ENCODE measurements at places on chromosomes 13 and 19.

DNA sequence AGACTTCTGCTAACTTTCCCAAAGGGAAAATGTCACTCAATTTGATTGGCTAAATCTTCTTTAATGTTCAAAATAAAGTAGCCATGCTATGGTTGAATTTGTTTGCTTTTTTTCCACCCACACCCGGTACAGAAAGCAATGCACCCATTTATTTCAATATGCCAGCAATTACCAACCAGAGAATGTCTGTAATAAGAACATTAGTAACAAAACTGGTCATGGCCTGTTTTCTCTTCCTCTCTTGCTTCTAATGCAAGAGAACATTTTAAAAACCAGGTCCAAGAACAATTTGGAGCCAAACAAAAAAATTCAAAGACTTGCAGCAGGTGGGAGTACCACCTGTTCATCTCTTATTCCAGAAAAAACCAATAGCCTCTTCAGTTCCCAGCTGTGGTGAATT is 1108.8 kb upstream of the PCDH20 start:
- no peak for DNase-seq

- no peak for DNase-seq
These were observed 862.9 kb downstream of the UQCRFS1 start for GRCh38 chr19:28350037-28350436.

DNA sequence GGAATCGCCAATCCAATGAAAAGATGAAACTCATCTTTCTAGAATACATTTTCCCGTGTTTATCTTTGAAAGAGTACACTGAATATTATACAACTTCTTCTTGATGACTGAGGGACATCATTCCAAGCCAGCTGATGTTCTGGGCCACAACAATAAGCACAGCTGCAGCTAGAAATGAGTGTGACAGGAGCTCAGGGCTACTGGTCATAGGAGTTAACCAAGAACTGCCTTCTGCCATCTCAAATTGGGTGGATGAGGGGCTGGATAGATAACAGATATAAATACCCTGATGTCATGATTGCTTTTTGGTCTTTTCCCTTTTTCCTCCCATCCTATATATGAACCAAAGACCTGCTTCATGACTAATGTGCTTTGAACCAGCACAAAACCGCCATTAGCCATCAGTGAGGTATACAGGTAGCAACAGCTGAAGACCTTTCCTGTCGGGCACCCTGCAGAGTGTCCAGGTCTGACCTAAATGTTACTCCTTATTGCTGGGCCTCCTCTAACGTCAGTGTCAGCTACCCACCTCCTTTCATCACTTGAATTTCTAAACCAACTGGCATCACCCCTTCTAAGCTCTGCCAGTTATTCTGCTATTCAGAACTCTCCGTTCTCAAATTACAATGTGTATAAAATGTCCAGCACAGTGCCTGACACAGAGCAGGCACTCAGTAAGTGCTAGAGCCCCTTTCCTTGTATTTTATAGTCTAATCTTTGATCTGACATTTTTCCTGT is 178.2 kb downstream of the ENOX1 start:
- no peak for DNase-seq

- DNase-seq, result no peak
These were observed 19.9 kb upstream of the TINCR start for GRCh38 chr19:5587661-5588060.

DNA sequence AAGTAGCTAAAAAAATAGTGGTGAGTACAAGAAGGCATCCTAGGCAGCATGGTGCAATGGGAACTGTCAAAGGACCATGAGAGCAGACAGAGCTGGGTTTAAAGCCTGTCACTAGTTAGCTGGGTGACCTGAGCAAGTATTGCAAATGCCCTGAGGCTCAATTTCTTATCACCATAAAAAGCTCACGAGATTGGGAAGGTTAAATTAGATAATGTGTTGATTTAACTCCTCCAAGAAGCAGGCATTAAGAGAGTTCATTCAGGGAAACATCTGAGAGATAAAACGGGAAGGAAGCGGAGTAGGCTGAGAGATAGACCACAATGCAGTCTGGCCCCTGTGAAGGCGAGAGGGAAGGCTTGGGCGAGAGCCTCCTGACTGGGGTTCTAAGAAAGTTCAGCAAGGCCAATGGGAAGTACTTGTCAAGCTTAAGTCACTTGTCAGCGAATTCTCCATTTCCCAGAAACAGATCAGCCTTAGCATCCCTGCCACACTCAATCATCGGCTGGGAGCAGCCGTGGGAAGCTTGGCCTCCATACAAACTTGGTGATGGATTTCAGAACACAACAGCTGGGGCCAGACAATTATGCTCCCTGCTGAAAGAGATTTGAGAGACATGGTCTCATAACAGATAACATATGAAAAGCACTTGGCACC is 105.5 kb downstream of the POU4F1 start:
- no peak for DNase-seq

- no peak for DNase-seq
These were observed 52.4 kb downstream of the LATS2 start for GRCh38 chr13:21009036-21009435.

DNA sequence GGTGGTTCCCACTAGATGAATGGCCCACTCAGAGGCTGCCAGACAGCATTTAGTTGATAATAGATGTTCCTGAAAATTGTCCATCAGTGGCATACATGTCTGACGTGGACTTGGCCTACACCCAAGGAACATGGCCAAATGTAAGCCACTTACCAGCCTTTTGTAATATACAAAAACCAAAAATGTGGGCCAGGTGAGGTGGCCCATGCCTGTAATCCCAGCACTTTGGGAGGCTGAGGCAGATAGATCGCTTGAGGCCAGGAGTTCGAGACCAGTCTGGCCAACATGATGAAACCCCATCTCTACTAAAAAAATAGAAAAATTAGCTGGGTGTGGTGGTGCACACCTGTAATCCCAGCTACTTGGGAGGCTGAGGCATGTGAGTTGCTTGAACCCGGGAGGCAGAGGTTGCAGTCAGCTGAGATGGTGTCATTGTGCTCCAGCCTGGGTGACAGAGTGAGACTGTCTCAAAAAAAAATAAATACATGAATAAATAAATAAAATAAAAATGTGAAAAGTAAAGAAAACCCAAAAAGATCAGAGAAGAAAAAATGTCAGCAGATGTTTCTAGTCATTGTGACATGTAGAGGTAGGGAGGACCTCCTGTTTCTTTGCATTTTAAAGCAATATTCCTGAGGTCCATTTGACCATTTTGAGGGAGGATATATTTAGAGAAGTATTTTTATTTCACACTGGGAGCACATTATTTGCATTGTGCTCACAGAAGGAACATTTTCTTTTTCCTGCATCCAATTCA is 7.1 kb upstream of the WTIP start:
- DNase-seq, result no peak

GRCh38 chr13:51770681-51771417 is 33.1 kb downstream of the DHRS12 start:
- no peak for DNase-seq

DNA sequence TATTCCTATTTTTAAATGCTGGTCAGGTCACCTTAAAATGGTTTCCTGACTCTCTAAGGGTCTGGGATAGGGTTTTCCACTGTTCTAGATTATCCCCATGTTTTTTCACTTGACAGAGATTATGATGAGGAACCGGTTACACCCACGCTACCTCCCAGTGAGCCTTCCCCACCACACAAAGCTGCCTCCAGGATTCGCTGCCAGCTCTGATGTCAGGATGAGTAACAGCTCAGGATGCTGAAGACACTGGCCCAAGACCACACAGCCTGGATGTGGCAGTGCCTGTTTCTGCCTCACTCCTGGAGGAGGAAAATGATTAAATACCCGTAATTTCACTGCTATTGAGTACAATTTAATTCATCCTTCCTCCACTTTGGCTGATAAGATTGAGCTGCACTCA is 22.9 kb downstream of the ZNF114 start:
- DNase-seq, result no peak

- DNase-seq, result no peak
These were observed 14.9 kb upstream of the RELB start for GRCh38 chr19:44986389-44986788.

GRCh38 chr19:33261511-33262189 is 36.0 kb upstream of the SLC7A10 start:
- no peak for DNase-seq

DNA sequence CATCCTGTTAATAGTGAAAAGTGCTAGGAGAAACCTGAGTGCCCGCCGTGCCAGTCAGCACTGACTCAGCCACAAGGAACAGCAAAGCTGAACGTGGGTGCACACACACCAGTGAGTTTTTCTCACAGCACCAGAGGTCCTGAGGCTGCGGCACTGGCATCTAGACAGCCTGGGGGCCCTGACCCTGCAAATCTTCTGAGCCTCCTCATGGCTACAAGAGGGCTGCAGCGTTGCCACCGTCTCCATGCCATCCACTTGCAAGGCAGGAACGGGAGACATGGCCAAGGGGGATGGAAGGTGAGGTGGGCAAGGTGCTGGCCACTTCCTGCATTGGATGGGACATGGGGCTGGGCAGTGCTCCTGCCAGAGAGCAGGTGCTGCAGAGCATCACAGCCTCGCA is 211.2 kb upstream of the SOX1 start:
- DNase-seq, result no peak

- no peak for DNase-seq
These were observed 27.4 kb upstream of the SPACA7 start for GRCh38 chr13:112348642-112349345.

- DNase-seq, result no peak
These were observed 393.6 kb downstream of the TDRD3 start for GRCh38 chr13:60790620-60791019.

GRCh38 chr19:5394551-5395505 is 54.2 kb upstream of the PTPRS start:
- DNase-seq, result no peak

- DNase-seq, result no peak
These were observed at the start of gene CYSLTR2 for GRCh38 chr13:48653472-48653939. Gene CYSLTR2, plus strand, starts transcription at chr13:48653929. Its CDS starts 52,889 bp downstream, at chr13:48706818.

Data from C1 segment of cervical spinal cord (tissue), 14 donors.